Mammary epithelial cell (primary cell): ENCODE measurements at places on chromosomes 6 and 20. TPM values are rescaled to one million over a fixed set of nuclear protein-coding genes. Genes with fewer than 3 reads are reported as not detected.

SMIM13 gene
- polyA plus RNA-seq = 3.5 TPM

SLC35A1 gene
- polyA plus RNA-seq = 8.3 TPM

MATN4 gene
- polyA plus RNA-seq = 0.06 TPM

METTL24 gene
- not detected for polyA plus RNA-seq

LIME1 gene
- 2.0 TPM for polyA plus RNA-seq

RIMS1 gene
- 0.03 TPM for polyA plus RNA-seq
